ENCODE measurements at places on chromosomes 1 and 21. TPM values are rescaled to one million over a fixed set of nuclear protein-coding genes. Genes with fewer than 3 reads are reported as not detected.

GRCh38 chr1:26999440-26999987 lies 6.0 kb downstream of the TRNP1 start:
- no peak for DNase-seq

DNA sequence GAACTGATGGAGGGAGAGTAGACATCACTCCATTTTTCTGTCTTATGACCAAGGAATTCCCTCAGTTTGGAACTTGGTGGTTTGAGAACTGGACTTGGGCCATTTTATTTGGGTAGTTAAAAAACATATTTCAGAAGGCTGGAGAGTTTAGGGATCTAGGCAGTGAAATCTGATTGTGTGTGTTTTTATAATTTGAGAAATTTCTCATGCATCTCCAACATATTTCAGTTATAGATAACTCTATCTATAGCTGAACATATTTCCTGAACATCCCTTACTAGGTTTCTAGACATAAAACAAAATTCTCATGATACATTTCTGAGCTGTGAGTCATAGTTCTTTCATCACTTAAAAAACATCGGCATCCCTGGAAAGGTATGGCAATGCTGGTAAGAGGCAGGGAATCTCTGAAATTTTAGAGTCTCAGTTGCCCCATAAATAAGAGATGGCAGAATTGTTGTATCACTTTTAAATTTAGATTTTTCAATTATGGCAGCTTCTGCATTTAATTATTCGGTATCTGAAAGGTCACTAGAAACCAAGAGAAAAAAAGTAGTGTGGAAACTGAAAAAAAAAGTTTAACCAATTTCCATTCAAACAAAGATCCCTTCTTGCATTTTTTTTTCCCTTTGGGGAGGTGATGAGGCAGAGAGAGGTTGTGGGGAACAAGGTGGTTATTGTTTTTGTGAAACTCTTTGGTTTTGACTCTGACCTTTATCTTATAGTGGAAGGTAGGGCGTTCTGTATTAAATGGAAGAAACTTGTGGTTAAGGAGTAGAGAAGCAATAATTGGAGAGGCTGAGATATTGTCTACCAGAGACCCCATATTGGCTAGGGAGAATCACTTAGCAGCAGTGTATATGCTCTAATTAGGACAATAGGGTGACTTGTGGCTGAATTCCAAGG lies 102.9 kb downstream of the FASLG start:
- DNase-seq = no peak

DNA sequence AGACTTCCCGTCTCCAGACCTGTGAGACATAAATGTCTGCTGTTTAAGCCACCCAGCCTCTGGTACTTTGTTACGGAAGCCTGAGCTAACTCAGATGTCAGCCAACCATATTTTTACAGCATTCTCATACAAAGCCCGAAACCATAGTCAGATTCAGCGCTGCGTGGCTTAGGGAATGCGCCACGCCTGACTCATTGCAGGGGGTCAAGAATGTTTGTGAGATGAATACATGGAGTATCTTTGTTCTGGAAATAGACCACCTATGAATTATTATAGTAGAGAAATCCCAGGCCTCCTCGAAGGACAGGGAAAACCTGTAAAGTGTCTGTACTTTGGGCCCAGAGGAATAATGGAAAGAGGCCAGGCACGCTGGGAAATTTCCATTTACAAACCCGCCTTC lies 434.8 kb downstream of the CAMTA1 start:
- no peak for DNase-seq

DNA sequence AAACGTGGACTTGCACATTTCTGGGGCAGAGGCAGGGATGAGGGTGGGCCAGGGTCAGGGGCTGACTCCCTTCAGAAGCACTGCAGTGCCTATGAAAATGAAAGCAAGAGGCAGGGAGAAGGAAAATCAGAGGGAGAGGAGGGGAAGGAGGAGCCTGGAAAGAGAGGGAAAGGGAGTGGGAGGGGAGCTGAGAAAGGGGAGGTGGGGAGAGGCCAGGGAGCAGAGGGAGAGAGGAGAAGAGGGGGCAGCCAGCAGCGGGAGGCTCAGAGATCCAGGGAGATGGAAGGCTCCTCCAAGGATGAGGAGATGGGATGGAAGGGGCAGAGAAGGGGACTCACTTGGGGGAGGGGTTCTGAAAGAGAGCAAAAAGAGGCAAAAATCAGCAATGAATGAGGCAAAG lies 96.3 kb upstream of the KLHDC7A start:
- DNase-seq = no peak

CRNN gene
- total RNA-seq = not detected

DNA sequence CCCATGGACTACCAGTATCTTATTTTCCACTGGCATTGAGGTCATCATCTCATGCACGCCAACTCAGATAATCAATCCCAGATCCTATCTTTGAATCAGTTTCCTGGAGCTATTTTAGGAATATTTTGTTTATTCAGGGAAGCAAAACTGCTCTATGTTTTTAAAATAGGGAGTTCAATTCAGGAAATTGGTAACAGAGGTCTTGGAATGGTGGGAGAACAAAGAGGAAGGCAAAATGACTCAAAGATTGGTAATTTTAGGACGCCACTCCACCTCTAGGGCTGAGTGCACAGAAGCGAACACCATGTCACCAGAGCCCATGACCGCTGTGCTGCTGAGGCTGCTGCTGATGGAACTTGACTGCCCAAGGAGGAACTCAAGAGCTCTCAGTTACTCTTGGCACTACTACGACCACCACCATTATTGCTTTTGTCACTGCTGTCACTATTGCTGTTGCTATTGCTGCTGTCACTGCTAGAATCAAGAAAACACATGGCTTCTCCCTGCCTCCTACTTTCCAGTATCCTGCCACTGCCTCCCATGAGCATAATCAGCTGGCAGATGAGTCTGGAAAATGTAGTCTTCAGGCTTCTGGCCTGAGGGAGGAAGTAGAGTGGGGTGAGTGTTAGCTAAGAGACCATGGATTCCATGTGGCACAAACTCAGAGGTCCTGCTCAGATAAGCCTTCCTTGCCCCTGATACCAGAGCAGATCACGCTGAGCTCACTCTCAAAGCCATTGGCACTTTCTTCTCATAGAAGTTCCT lies 71.6 kb upstream of the CNIH3 start:
- DNase-seq = no peak

DDR2 gene
- total RNA-seq = 187 TPM

SPSB1 gene
- total RNA-seq = 48.8 TPM

CCDC185 gene
- not detected for total RNA-seq

DNA sequence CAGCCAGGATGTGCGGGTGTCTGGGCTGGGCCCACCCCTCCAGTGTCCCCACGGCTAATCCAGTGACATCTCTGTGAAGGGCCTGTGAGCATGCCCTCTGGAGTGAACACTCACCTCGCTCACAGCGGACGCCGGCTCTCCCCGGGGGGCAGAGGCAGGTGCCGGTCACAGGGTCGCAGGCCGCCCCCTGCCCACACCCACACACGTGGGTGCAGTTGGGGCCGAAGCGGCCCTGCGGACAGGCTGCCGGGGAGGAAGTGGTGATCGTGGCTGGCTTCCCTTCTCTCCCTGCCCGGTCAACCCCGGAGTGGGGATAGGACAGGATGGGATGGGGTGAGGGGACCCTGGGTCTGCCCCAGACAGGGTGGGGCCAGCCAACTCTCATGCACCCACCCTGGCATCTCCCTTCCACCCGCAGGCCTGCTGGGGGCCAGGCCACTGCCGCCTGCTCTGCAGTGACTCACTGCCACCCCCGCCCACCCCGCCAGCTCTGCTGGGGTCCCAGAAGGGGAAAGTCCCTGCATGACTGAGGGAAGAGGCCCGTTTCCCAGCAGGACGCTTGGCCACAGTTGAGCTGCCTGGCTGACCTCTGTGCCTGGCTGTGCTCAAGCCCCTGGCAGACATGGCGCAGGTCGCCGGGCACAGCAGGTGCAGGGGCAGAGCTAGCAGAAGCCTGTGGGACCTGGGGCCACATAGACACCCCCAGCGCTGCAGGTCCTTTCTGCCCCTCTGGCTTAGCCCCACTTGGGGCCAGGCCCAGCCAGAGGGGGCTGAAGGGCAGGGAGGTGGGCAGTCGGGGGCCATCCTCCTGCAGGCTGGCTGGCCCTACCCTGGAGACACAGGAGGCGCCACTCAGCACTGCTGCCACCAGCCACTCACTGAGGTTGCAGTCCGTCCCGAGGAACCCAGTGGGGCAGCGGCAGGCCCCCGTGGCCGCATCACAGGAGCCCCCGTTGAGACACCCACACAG lies 41.6 kb downstream of the ARHGEF16 start:
- DNase-seq = no peak

EXTL1 gene
- not detected for total RNA-seq

FALEC gene
- not detected for total RNA-seq

- no peak for DNase-seq
Measured at GRCh38 chr1:168234846-168235547, 9.2 kb downstream of the SFT2D2 start.

RYR2 gene
- 0.45 TPM for total RNA-seq

DNA sequence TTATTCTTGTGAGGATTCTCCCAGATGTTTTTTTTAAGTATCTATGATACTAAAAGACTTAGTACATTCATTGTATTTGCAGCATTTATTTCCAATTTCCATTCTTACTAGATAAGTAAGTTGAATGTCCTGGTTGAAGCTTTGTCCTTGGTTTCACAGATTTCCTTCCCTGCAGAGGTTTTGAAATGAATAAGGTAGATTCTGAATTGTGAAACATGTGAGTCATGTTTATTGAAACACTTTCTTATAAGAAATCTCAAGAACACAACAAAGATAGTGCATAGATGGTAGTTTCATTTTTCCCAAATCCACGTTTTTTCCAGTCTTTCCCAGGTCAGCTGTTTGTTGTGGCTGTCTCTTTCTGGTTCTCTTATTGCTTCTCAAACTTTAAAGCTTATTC lies 24.8 kb downstream of the GABPA start:
- no peak for DNase-seq

- no peak for DNase-seq
Measured at GRCh38 chr1:198771563-198772153, 132.8 kb downstream of the PTPRC start.

- no peak for DNase-seq
Measured at GRCh38 chr1:102431253-102431652, 434.5 kb upstream of the OLFM3 start.

ADGRB2 gene
- total RNA-seq = 3.9 TPM

GJA4 gene
- 26.4 TPM for total RNA-seq

GRCh38 chr1:54335755-54336108 lies 70.5 kb downstream of the SSBP3 start:
- no peak for DNase-seq
